ENCODE measurements at places on chromosomes 11 and 22.
A peak's percentile ranks its signal among the peaks of the same experiment; 100 is the strongest.

DNA sequence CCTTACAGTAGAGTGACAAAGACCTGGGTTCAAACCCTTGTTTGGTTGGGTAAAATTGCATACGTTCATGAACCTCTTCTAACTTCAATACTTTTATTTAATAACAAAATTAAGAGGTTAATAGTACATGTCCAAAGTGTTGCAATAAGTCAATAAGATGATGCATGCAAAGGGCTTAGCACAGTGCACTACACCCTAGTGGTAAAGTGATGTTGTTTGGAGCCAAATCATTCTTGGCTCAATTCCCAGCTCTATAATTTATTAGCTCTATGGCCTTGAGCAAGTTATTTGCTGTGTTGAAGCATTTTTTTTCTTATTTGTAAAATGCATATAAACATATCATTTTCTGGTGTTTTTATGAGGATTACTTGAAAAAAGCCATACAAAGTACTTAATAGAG, 945.3 kb downstream of the LRRC4C start:
- DNase-seq = no peak

GRCh38 chr22:24429411-24430365, 2.3 kb downstream of the ADORA2A start:
- DNase-seq = peak; percentile 66

DNA sequence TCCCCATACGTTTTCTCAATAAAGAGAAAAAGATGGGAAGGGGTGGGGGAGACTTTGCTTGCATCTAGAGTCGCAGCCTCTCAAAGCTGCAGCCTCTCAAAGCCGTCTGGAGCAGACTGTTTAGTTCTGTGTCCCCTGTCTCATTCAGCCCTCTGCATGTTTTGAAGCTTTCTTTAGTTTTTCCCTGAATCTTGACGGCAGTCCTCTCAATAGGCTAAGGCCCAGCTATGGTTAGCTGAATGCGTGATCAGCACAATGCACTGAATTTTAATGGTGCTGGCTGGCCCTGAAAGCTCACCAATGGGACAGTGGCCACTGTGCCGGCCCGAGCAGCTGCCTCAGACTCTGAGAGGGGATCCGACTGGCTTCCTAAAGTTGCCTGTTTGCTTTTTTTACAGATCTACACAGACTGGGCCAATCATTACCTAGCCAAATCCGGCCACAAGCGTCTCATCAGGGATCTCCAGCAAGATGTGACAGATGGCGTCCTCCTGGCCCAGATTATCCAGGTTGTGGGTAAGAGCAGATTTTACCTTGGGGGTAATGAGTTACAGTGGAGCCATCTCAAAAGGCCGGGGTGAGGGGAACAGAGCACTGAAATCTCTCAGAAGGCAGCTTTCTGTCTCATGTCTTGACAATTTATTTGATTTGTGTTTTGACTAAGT, 119.6 kb downstream of the NAV2 start:
- no peak for DNase-seq

DNA sequence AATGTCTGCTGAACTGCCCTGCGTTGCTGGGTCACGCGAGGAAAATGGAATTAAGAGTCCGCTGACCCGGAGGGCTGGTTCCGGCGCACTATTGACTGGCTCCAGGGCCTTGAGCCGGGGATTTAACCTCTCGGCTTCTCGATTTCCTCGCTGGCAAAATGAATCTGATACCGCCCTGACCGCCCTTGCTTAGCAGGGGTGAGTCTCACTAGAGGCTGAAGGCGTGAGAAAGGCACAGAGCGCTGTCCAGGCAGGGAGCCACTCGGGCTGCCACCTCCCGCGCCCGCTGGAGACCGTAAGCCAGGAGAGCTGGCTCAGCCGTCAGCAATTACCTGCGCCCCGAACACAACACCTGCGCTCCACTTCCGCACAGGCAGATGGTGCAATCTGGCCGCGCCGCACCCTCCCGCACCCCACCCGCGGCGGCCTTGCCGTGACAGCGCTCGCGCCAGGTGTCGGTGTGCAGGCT, 65.6 kb downstream of the BUD13 start:
- DNase-seq = no peak

DNA sequence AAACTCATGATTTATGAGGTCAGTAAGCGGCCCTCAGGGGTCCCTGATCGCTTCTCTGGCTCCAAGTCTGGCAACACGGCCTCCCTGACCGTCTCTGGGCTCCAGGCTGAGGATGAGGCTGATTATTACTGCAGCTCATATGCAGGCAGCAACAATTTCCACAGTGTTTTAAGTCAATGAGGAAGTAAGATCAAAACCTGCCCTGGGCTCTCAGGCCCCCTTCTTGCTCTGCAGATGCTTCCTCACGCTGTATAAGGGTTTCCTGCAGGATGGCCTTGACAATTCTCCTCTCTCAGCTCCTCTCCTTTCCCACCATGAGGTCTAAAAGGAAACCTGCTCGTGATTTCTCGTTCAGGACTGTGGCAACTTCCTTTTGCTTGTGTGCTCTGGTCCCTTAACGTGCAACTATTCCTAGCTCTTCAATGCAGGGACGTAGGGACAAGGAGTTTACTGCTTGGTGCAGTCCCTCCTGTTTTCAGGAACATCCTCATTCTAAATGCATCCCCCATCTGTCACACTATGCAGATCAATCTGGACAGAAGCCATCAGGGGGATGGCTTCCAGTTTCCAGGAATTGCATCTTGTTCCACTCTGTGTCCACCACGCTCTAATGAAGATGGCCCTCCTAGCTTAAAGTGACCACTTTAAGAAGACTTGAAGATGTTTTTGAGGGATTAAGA, 64.3 kb upstream of the IGLL5 start:
- peak; percentile 27 for DNase-seq

DNA sequence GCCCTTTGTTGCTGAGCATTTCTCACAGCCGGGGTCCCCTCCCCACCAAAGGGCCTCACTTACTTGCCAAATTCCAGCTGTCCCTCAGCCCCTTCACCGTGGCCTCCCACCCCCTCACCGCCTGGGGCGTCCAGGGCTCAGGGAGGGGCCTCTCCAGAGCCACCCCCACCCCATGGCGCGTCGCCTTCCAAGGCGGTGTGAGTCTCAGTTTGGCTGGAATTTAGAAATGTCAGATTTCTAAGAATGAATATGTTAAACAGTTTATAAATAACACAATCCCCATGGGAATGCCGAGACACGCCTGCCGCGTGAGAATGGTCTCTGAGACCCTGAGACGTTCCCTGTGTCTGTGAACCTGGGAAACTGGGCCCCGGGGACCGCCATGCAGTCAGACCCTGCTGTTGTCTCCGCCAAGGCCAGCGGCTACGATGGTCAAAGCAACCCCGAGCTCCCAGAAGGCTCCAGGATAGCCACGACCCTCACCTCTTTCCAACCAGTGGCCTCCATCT, 28.9 kb downstream of the CELSR1 start:
- DNase-seq = no peak

GRCh38 chr22:38707346-38707745, 1.6 kb downstream of the GTPBP1 start:
- DNase-seq = no peak

DNA sequence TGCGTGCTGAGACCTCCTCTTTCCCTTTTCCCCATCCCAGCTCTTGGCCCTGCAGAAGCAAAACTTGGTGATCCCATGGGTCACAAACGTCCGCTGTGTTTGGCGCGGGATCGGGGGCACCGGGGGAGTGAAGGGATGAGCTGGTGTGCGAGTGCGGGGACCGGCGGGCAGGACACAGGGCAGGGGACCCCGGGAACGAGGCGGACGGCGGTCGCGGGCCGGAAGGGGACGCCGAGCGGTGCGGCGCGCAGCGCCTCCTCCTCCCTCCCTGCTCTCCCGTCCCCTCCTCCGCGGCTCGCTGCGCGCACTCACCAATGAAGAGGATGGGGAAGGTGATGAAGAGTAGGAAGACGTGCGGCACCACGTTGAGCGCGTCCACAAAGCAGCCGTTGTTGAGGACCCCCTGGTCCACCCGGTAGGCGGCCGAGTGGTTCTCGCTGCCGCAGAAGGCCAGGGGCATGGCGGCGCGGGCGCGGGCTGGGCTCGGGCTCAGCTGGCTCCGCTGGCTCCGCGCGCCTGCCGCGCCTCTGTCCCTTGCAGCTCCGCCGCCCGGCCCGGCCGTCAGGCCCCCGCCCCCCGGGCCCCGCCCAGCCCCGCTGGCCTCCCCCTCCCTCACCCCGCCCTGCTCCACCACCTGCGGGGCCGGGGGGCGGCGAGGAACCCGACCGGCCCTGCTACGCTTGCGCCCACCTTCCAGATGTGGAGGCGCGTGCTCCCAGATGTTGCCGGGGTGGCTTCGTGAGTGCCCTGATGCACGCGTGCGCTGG, at the start of gene ABCC8:
ABCC8 (minus strand) TSS at position 529 of the 767 bp plus-strand sequence; CDS start at position 460, 69 bp downstream.
- no peak for DNase-seq

DNA sequence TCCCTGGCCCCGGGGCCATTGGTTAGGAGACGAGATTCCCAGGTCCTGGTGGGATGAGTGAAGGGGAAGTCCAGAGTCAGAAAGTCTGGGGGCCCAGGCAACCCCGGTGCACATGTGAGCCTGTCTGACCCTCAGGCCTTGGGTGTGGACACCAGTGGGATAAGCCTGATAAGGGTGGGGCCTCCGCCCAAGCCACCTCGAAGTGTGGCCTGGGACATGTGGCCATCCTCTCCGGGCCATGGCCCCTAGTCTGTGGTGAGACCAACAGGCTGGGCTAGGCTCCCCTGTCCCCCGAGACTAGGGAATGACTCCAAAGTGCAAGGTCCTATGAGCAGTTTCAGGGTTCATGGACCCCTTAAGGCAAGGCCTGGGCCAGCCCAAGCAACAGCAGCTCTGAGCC, 6.3 kb downstream of the CABP7 start:
- no peak for DNase-seq

DNA sequence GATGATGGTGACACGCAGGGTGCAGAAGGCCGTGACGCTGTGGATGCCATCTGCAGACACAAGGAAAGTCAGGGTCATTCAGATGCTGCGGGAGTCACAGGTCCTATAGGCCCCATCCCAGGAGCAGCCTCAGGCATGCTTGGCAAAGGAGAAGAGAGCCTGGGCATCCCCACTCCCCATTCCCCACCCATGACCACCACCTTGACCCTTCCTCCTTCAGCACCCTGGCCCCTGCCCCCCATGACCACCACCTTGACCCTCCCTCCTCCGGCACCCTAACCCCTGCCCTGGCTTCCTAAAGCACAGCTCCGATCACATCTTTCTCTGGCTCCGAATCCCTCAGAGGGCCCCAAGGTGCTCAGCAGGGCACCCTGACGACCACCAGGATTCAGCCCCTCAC, 73.1 kb downstream of the CELSR1 start:
- no peak for DNase-seq

DNA sequence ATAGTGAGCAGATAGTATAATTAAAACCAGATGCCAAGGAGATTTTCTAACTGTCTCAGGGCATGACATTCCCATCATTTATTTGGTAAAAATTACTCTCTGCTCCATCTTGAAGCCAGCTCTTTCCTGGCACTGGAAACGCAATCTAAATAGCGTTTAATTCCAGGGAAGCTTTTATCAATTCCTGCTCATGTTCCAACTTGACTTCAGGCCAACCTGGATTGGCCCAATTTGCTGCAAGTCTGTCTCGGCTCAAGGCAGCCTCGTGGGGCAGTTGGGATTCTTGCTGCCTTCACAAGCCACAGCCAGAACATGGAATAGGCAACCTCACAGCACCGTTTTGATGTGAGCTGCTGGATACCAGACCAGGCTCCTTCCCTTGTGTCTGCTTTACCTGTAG, 1255.9 kb downstream of the TBC1D22A start:
- no peak for DNase-seq

DNA sequence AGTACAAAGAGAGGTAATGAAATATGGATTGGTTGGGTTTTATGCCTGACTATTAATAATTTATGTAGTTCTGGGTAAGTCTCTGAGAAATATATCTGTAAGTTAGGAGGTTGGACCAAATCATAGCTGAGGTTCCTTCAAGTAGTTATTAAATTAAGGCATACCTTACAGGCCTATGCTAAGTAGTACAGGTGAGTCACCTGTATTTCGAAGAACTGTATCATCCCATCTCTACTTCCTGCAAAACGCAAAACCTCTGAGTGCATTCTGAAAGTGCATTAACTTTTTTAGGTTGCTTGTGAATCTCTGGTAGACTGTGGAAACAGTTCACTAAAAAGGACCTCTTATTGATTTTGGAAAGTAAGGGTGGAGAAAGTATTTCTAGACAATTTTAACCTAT, 37.1 kb downstream of the APOL5 start:
- no peak for DNase-seq

DNA sequence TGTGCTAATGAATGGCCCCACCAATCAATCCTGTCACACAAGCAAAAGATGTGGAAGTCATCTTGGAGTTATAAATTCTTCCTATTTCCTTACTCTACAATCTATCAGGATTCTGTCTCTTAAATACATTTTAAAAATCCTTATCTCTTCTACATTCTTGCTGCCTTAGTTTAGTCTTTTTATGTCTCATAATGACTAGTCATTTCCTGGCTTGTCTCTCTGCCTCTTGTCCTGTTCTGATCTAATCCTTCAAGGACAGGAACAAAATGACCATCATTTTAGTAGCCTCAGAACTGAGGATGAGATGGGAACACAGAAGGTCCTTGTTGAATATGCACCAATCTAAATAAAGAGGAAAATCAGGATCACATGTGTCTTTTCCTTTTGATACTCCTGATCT, 56.6 kb upstream of the LIN7C start:
- DNase-seq = no peak

DNA sequence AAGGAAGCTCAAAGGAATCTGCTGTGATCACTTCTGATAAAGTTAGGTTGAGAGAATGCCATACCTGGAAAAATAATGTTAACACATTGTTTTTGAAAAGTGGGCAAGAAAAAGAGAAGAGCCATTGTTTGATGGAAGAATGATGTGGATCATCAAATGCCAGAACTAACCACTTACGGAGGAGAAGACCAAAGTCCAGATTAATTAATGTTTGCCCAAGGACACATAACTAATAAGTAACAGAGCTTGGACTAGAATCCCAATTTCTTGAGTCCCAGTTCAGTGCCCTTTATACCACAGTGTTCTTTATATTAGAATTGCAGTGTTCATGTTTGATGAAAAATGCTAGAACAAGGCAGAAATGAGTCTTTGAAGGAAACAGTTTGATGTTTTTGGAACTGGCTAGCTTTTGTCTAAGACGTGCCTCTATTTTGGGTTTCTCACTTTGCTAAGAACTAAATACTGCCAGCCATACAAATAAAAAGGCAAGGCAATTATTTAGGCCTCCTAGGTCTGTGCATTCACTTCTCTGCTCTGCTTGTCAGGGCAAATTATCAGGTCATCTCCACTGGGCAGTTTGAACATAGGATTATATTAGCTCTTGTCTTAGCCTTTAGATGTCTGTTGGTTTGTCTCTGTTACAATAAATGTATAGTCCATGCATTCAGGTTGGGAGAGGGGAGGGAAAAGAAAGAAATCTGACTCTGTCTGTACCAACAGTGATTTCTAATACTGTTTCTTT, 72.3 kb downstream of the TRIM44 start:
- DNase-seq = no peak

GRCh38 chr11:61052182-61052972, 49.9 kb upstream of the CD5 start:
- no peak for DNase-seq

DNA sequence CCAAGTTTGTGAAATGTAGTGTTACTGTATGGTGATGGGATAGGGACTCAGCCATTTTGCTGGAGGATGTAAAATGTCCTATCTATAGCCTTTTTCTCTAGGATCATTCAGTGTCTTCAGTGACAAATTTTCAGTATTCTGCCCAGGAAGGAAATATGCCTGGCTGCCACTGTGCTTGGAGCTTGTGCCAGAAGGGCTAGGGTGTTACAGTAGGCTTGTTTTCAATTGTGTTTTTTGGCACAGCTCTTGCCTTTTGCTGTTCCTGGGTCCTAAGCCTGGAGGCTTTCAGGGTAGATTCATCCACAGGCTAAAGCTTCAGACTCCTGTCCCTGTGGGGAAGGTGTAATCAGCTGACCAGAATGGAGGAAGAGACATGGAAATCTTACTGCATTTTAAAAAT, 22.0 kb upstream of the PHOX2A start:
- DNase-seq = no peak
